ENCODE measurements at places on chromosomes 13 and 19. TPM values are rescaled to one million over a fixed set of nuclear protein-coding genes. Genes with fewer than 3 reads are reported as not detected.

- peak; percentile 82 for DNase-seq
Observed at GRCh38 chr13:24271601-24272451, 37.6 kb upstream of the C1QTNF9 start.

DNA sequence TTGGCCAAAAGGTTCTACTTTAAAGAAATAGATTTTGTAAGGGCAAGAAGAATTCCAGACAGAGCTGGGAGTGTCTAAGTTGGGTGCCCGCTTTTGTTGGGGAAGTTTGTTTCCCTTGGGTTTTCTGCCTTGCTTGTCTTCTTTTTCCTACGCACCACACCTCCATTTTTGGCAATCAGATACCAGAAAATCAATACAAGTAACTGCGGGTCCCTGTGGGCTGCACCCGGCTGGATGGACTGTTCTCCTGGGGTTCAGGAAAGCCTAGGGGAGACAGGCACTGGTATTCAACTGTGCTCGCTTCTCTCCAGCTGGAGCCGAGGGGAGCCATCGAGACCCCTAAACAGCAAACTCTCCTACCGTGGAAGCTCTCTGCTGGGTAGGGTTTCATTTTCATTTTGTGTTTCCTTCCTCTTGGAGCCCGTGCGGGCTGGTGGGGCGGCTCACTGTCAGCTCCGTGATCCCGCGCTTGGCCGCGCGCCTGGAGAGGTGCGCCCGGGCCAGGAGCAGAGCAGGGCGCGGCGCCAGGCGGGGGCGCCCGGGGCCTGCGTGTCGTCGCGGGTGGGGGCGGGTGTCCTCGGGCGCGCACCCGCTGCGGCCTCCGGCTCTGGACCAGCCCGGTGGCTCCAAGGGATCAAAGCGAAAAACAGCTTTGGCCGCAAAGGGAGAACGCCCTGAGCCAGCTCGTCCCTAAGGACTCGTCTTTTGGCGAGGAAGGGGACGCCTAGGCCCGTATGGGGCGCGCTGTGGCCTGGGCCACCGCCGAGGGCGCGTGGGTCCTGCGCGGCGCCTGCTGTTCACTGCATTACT, 347.2 kb downstream of the ZNF536 start:
- DNase-seq, result peak; percentile 86

DNA sequence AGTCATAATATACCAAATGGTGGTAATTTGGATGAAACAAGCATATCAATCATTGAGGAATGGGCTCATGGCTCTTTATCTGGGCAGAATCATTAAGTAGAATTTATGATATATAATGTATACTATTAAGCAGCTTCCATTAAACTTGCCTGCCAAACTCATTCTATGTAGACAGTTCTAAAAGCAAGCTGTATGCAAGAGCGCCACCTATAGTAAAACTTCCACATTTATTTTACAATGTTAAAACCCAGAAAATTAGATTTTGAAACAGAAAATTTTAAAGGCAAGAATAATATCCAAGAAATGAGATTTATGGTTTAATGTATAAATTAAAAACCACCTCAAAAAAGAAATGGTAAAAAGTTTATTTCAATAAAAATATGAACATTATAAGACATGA, 161.5 kb downstream of the MZT1 start:
- no peak for DNase-seq

GRCh38 chr13:50598338-50598737, 245.2 kb downstream of the DLEU7 start:
- DNase-seq, result no peak

DNA sequence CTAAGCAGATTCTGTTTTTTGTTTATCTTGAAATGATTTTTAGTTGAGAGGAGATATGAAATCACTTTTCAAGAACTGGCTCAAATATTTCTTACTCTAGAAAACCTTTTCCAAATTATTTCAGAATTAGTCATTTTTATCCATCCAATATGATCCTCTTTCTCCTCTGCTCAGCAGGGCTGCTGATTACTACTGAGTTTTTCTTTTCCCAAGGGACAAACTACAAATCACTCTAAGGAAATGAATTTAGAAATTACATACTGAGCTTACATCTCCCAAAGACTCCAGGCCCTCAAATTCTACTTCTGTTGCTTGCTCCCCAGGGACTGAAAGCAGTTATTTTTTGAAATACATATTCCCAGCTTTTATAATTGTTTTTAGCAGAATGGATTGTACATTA, 87.4 kb upstream of the UFM1 start:
- no peak for DNase-seq

GRCh38 chr13:78376822-78377221, 226.5 kb downstream of the POU4F1 start:
- no peak for DNase-seq

DNA sequence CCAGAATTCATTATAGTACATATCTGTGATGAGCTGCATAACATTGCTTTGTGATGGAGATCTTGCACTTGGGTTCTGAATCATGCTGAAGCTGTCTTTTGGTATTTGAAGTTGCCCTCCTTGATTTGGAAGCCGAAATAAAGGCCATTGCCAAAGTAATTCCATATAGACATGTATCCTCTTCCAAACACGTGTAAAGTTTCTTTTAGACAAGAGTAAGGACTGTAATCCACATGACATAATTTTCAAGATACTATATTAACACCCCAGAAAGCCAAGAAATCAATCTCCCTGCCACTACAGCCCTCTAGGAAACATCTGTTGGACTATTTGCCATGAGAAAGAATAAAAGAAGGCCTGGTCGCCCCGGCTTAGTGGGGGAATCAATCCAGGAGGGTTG, 754.2 kb downstream of the FGF9 start:
- no peak for DNase-seq

Gene LILRA6
- 0.70 TPM for total RNA-seq

DNA sequence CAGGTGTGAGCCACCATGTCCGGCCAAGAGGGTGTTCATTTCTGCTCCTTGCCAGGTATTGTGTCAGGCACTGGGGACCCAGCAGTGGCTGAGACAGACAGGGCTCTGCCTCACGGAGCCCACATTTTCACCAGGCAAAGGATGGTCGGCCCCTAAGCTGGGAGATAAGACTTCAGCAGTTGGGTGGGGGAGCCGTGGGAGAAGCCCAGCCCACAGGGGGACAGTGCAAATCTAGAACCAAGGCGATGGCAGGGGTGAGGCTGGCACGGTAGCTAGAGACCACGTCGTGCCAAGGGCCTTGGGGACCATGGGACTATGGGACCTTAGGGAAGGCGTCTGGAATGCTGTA, 8.3 kb downstream of the LSR start:
- no peak for DNase-seq

Gene DZIP1
- 1.5 TPM for total RNA-seq

Gene CLEC17A
- not detected for total RNA-seq

GRCh38 chr13:30654430-30654829, 36.7 kb downstream of the USPL1 start:
- no peak for DNase-seq

Gene ZNF765
- total RNA-seq, result 4.2 TPM

Gene PLEKHF1
- total RNA-seq, result 13.8 TPM

Gene ZNF99
- total RNA-seq, result not detected

GRCh38 chr19:13850910-13851733, 25.8 kb upstream of the NANOS3 start:
- peak; percentile 53 for DNase-seq

Gene RASGRP4
- 1.5 TPM for total RNA-seq

Gene TLE2
- 20.2 TPM for total RNA-seq

- DNase-seq, result no peak
Observed at GRCh38 chr19:33604651-33605050, 17.1 kb upstream of the CHST8 start.

GRCh38 chr19:13817615-13818371, 22.6 kb downstream of the ZSWIM4 start:
- DNase-seq, result no peak

Gene PSG5
- not detected for total RNA-seq

- no peak for DNase-seq
Observed at GRCh38 chr13:112145551-112146360, 78.8 kb downstream of the SOX1 start.

Gene CEACAM8
- 0.66 TPM for total RNA-seq

GRCh38 chr13:98676239-98676638, 76.2 kb downstream of the SLC15A1 start:
- no peak for DNase-seq

DNA sequence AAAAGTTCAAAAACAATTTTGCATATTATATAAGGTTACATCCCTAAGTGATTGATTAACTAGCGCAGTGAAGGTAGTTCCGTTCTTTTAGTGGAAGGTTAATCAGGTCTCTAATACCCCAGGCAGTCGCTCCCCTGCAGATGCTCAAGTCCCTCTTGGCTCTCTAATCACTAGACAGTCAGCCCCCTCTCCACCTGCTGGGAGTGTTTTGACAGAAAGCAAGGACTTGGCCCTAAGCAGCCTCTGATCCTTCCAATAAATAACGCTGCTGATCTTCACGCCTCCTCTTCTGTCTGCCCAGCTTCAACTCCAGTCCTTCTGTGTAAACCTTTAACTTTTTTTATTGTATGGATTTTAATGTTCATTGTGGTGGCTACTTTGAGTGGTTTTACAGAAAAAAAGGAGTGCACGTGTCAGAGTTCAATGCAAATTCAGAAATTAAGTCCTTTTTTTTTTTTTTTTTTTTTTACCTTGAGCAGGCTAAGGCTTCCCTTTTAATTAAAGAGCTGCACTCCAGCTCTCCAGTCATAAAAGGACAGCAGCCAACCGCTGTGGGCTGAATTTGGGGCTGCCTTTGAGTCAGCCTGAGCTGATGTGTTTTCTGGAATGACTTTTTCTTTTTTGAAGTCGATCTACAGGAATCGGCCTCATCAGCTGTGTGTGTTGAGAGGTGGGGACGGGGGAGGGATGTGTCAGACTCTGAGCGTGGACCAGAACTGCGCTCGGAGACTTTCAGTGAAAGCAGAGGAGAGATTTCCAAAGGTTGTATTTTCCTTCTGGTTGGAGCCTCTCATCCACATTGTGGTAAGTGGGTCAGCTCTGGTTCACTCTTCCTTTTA, 33.8 kb upstream of the MYO16 start:
- DNase-seq, result no peak

DNA sequence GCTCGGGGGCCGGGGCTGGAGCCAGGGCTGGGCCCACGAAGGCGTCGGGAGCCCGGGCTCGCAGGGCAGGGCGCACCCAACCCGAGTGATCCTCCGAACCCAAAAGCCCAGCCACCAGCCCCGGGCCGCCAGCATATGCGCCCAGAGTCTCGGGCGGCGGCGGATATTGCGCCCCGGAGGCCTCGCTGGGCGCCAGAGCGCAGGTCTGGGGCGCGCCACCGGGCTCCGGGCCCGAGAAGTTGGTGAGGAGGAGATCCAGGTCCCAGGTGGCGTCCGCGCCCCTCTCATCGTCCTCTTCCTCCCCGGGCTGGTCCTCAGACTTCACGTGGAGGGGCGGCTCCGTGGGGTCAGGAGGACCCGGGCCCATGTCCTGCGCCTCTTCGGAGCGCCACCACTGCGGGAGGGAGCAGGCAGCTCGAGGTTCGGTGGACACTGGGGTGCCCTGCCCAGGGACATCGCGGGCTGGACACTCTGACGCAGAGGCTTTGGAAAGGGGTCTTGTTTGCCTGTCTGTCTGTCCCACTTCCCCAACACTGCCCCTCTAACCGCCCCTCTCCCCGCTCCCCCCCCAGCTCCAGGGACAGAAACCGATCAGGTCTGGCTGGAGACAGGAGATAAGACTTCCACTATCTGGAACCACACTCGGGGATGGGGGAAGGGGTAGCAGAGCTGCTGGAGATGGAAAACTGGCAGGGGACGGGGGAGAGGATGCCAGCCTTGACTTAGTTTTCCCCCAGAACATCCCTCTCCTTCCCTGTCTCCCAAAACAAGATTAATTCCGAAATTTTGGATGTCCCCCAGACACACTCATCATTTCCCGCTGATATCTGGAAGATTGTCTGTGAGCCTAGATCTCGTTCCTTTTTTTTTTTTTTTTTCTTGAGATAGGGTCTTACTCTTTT, 1.0 kb downstream of the KLF1 start:
- no peak for DNase-seq

DNA sequence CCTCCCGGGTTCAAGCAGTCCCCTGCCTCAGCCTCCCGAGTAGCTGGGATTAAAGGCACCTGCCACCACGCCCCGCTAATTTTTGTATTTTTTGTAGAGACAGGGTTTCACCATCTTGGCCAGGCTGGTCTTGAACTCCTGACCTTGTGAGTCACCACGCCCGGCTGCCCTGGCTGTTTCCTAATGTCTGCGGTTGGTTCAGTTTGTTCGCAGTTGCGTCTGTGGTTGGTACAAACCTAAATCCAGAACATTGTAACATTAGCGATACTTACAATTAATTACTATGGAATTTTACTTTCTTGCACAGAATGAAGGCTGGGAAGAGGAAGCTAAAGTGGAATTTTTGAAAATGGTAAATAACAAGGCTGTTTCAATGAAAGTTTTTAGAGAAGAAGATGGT, 38.1 kb downstream of the RNF17 start:
- DNase-seq, result no peak

DNA sequence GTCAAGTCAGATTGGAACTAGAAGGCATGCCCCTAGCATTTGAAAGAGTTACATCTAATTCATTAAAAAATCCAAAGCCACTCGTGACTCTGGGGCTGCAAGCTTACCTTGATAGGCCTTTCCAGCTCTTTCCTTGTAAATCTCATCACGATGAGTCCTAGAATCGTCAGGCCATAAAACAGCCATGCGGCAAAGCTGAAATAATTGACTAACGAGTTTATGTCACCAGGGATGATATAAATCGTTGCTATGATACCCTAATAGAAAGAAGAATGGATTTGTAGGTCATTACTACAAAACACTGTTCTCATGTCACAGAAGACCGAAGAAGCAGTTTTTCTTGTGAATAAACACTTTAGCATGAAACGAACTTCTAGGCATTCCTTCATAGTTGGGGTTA, 27.5 kb downstream of the SLC7A9 start:
- no peak for DNase-seq

GRCh38 chr13:99246100-99246499, 12.1 kb downstream of the GPR18 start:
- no peak for DNase-seq

Gene ZNF431
- total RNA-seq, result 1.0 TPM

- DNase-seq, result no peak
Observed at GRCh38 chr13:95601906-95602305, 42.6 kb downstream of the DZIP1 start.

Gene PGLYRP2
- 45.5 TPM for total RNA-seq

DNA sequence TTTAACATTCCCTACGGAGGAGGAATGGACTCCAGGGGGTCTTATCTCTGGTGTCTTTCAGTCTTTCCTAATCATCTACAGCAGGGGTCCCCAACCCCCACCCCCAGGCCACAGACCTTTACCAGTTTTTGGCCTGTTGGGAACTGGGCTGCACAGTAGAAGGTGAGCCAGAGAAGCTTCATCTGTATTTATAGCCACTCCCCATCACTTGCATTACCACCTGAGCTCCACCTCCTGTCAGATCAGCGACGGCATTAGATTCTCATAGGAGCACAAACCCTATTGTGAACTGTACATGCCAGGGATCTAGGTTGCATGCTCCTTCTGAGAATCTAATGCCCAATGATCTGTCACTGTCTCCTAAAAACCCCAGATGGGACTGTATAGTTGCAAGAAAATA, 120.0 kb upstream of the TMTC4 start:
- no peak for DNase-seq

DNA sequence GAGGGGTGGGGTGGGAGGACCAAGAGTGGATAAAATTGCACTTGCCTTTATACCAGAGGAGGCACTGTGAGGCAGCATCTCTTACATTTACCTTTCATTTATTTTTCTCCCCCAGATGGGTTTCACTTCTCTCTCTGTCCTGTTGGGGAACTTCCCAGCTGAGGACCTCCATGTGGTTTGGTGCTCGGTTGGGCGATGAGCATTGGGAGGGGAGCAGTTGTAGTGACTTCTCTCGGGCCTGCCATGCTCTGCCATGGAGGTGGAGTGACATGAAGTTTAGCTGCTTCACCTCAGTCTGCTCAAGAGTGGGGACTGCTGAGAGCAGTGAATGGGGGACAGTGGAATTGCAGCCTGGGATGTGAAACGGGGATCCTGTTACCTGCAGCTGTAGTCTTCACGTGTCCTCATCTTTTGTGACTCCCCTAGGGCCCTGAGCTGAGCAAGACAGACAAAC, 23.1 kb upstream of the CXCL17 start:
- no peak for DNase-seq
